SHP77 (cell line): ENCODE measurements at places on chromosomes 6 and 20.

GRCh38 chr20:37392441-37393195 lies 46.7 kb downstream of the SRC start:
- DNase-seq, result no peak

DNA sequence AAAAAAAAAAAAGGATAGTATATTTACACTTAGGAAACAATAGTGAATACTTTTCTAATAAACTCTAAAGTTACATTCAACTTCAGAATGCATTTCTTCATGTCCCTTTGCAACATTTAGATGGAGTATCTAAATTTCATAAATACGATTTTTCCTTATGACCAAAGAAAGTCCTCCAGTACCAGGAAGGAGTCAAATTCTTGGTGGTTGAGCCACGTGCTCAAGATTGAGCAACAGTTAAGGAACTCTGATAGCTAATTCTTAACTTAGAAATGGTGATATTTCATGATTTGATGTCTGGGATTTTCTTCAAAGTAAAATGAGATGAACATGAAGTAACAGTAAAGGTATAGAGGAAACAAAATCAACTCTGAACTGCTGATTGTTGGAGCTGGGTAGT lies 92.7 kb downstream of the SASH1 start:
- no peak for DNase-seq

DNA sequence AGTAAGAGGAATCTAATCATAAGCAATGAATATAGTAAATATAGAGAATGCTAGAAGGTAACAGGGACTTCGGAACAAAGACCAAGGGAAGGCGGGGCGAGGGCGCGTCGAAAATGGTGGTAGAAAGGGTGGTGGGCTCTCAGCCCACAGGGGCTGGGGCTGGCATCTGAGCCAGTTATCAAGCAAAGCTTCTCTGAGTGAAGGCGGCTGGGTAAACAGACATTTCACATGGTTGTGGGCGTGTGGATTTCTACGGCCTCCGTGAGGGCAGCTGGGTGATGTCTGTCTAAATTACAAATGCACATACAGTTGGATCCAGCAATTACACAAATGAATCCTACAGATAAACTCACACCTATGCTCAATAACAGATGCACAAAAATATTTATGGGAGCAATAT lies 56.6 kb downstream of the TOX2 start:
- peak; percentile 58 for DNase-seq

- peak; percentile 5 for DNase-seq
Observed at GRCh38 chr6:138105446-138105845, 1.8 kb downstream of the PERP start.

GRCh38 chr20:53163486-53163885 lies 191.3 kb downstream of the TSHZ2 start:
- DNase-seq, result no peak

DNA sequence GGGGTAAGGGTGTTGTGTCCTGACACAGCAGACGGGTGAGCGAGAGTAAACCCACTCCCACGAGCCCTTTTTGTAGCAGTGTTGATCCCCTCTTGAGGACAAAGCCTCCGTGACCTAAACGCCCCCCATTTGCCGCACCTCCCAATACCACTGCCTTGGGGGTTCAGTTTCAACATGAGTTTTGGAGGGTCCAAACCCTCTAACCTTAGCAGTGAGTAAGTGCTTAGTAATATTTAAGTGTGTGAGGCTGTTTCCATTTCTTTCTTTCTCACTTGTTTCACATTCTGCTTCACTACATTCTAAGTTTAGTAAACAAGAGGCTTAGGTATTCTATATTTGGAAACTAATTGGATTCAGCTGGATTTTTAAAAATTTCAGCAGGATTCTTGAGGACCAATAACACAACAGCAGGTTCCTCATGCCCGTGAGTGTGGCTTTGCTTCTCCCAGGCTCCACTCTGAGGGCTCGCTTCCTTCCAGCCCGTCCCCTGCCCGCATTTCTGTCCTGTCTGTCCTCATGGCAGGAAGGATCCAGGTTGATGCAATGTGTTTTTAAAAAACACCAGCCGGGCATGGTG lies 41.2 kb downstream of the SNX9 start:
- DNase-seq, result no peak

DNA sequence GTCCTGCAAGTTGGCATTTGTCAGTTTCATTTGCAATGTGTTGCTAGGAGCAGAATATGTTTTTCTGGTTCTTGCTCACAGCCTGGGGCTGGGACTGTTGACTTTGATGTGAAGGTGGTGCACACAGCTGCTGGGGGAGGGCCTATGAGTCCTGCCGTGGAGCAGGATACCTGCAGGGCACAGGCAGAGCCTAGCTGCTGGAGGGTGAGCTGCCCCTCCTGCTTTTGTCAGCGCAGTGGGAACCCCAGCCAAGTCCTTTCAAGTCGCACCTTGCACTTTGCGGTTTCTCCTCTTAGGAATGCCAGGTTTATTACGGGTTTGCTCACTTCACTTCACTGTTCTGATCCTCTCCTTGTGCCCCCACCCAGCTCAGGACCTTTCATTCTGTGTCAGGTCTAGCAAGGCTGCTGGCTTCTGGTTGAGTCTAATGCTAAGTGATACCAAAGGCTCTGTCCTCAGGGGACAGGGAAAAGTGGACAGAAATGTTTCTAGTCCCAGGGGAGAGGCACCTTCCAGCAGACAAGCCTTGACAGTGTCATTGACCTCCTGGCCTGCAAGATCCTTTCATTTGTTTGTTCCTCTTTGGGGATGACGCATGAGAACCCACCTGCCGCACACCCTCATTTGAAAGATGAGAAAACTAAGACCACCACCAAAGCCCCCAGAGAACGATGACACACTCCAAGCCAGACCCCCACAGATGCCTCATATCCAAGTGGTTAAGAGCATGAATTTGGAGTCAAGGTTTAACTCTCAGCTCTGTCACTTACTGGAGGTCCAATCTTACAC lies 2.7 kb upstream of the SPO11 start:
- DNase-seq, result no peak

- no peak for DNase-seq
Observed at GRCh38 chr6:11223286-11223864, 9.1 kb downstream of the NEDD9 start.

- DNase-seq, result no peak
Observed at GRCh38 chr6:33252759-33253158, 18.9 kb downstream of the VPS52 start.
